ENCODE measurements at places on chromosomes 12 and 14. TPM values are rescaled to one million over a fixed set of nuclear protein-coding genes. Genes with fewer than 3 reads are reported as not detected.

TMTC2 gene
- 1.0 TPM for polyA plus RNA-seq

GRCh38 chr12:107328442-107329133, 235.2 kb upstream of the CRY1 start:
- DNase-seq = no peak

DNA sequence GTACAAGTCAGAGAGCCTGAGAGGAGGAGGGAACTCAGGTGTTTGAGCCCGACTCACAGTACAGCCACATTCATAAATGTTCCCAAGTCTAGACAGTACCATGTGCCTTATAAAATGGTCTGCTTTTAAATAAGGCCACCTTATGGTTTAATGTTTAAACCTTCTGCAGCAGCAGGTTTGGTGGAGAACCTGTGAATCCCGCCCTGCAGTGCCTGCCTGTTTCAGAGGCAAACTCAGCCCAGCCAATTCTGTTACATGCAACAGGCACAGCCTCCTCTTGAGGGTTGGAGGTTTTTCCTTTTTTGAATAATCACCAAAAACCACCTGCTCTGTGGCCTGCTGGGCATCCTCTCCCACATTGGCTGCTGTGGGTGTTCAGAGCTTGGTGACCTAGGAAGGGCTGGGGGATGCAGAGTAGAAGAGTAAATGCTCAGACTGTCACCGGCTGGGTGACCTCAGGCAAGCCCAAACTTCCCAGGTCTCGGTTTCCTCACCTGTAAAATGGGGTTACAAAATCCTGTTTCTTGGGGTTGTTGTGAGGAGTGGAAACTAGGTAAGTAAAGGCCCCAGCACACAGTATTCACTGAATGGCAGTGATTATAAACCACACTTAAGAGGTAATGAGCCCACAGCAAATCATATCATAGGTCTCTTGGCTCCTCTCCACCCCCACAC, 28.0 kb downstream of the NUAK1 start:
- no peak for DNase-seq

DNA sequence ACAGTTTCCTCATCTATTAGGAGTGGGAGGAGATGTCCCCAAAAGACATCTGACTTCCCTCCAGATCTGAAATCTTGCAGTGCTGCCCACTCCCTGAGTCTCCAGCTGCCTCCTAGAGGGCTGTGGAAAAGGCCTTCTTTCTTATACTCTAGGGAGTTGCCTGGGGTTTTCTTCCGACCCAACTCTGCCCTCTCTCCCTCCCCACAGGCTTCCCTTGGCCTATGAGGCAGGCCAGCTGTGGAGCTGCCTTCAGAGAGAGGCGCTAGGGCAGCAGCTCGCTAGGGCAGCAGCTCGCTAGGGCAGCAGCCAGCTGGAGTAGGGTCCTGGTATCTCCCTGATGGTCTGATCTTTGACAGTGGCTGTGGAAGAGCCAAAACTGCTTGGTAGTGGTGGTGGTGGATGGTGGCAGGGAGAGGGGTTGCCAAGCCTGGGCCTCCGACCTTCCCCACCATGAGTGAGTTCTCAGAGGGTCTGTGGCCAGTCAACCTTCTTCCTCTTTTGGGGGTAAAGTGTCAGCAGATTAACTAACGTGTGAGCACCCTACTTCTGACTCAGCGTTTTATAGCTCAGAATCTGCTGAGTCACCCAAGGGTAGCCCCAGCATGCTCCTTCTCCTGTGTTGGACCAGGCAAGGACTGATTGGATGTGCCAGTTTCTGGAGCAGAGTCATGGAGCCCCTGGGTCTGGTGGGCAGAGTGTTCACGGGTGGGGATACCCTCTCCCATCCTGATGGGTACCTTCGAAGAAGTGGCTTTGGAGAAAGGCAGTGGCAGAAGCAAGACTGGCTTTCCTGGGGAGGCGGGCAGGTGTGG, 2.3 kb downstream of the SLC48A1 start:
- peak; percentile 21 for DNase-seq

DNA sequence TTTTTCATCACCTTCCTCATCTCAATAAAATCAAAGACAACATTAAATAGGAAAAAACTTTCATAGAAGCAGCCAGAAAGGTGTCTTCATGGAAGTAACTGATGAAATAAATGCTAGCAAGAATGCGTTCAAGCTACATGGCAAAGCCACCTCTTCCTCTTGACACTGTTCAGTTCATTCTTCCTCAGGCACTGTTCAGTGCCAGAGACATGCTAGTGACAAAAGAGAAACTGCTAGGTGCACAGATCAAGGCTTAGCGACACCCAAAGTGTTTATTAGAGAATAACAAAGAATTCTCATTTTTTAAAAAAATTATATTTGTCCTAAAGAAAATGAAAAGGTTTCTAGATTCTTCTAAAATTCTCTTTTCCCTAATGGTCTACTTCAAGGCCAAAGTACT, 7.2 kb downstream of the SLC11A2 start:
- DNase-seq = no peak

- DNase-seq = no peak
Observed at GRCh38 chr12:89975574-89975973, 266.9 kb upstream of the ATP2B1 start.

All from psoas muscle (tissue), 8 donors.